ENCODE measurements at places on chromosomes 3 and 15.

GRCh38 chr3:180048103-180048502 lies 11.4 kb upstream of the PEX5L start:
- no peak for DNase-seq

GRCh38 chr3:75325716-75326115 lies 338.4 kb upstream of the FRG2C start:
- no peak for DNase-seq

DNA sequence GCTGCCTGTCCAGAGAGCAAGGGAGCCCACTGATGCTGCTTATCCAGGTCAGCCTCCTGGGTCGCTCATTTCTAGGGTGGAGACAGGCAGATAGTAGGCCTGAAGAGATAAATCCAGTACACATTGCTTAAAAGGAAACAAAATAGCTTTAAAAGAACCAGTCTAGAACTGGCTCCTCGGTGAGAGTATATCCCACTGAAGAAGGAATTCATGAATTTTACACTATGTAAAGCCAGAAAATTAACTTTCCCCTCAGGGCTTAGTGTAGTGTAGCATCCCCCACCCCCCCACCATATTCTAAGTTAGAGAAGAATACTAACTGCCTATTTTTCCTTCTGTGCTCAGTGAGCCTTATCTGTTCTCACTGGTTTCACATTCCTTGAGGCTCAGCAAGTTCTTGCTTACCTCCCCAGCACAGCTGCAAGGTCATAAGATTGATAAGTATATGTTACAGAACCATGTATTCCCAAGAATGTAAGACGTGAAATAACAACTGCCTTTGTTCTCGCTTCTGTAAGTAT lies 30.5 kb upstream of the NOX5 start:
- DNase-seq: no peak

DNA sequence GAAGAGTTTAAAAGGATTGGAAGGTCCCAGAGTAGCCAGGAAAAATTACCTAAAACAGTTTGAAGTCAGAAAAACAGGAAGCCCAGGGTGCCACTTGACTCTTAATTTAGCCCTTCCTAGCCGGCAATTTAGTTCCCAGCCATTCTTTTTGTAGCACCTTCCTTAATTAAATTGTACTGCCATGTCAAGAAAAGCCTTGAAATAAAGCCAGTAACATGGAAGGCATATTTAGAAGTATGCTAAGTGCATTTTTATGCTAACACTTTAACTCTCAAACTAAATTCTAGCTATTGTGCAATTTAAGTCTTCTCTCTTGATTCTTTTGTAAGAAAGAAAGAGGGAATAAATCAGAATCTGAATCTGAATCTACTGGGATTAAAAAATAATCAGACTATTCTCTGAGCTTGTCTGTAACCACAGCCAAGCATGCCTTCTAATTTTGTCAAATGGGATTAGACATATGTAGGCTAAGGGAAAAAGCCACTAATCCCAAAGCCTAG lies 43.2 kb downstream of the MAP3K13 start:
- no peak for DNase-seq

DNA sequence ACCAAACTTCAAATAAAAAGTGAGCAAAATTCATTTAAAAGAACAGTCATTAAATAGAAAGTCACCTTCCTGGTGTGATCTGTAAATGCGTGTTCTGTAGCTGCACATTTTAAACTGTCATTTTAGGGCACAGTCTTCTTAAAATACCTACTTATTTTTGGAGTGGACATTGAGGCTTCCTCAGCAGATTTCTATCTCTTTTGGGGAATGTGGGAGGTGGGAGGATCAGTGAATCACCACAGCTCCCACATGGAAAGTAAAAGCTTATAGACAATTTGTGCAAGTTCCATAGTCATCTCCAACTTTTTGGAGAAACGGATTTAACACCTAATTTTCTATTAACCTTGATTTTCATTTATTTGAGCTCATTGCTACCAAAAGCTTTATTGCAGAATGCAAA lies 21.0 kb upstream of the MOBP start:
- DNase-seq: no peak

GRCh38 chr3:3664935-3665334 lies 134.3 kb upstream of the LRRN1 start:
- DNase-seq: no peak

DNA sequence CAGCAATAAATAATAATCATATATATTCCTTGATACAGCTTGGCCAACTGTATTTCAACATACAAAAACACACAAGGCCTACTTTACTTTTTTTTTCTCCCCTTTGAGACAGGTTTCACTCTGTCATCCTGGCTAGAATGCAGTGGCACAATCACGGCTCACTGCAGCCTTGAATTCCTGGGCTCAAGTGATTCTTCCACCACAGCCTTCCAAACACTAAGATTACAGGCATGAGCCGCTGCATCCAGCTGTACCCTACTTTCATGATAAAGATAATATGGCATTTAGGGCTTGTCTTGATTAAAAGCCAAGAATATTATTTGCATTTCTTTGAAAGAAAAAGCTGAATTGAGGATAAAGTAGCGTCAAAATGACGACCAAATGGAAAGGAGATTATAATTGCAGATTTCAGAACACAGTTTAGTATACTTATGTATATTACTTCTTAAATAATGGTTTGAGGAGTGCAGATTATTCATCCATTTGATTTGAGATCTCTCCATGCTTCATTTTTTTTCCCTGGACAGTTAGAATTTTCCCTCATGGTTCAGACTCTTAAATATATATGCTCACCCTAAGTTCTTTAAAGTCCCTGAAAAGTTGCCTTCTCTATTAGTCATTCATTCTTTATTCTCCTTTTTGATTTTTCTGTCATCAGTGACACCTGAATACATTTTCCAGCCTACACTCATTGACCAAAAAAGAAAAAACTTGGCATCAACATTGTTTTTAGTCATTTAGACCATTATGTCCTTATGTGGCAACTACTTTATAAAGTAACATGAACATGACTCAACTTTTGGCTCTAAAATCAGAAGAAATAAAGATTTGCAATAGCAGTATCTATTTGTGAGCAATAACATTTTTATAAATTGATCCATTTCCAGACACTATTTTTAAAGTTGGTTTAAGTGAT lies 48.5 kb upstream of the MLF1 start:
- no peak for DNase-seq

All from stimulated activated CD8-positive, alpha-beta memory T cell treated with anti-CD3 and anti-CD28 coated beads, Interleukin-7, amount 100 ng/mL, for 4 hours (primary cell).